Activated T-cell treated with anti-CD3 and anti-CD28 coated beads, Interleukin-2, amount 50 U/mL, for 4 hours (primary cell): ENCODE measurements at places on chromosomes 4 and X. TPM values are rescaled to one million over a fixed set of nuclear protein-coding genes. Genes with fewer than 3 reads are reported as not detected.

DNA sequence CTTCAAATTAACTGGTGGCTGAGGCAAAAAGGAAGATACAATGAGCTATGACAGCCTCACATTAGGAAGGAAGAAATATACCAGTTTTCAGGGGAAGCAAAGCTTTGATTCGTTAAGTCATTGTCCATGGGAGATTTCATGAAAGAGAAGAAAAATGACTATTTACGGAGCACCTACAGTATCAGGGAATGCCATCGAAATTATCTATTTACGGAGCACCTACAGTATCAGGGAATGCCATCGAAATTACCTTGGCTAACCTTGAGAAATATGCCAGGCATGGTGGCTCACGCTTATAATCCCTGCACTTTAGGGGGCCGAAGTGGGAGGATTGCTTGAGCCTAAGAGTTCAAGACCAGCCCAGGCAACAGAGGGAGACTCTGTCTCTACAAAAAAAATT, 28.5 kb upstream of the IQSEC2 start:
- DNase-seq: no peak

The UGT2B11 gene
- not detected for total RNA-seq

The PAGE2B gene
- 0.61 TPM for total RNA-seq

DNA sequence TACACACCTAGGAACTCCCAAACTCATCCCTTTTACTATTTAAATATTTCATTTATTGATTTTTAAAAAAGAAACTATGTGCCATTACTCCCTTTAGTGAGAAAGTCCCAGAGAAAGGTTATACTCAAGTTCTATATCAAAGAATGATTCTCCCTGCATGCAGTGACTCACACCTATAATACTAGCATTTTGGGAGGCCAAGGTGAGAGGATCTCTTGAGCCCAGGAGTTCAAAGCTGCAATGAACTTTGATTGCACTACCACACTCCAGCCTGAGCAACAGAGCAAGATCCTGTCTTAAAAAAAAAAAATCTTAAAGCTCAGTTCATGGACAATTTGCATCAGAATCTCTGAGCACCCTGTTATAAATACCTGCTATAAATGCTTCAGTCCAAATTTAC, 9.2 kb upstream of the RBPJ start:
- DNase-seq: no peak

DNA sequence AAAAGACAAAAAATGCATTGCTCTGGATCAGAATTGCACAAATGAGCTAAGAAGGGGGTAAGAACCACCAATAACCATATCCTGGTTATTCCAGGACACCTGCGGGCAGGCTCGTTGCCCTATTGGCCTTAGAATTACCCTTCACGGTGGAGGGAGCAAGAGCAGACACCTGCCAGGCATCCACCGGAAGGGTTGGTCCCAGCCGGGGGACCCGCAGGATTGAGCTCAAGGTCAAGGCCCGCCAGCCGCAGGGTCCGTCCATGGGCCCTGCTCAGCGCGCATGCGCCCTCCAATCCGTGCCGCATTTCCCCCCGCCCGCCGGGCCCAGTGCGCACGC, 575 bp downstream of the SLC25A6 start:
- no peak for DNase-seq
